ENCODE measurements at places on chromosomes 11 and 22.

GRCh38 chr11:87338046-87338639 lies 300.4 kb downstream of the TMEM135 start:
- H3K27me3 ChIP-seq = no peaks in the 10 kb centered on the region
- H3K4me1 ChIP-seq = no peaks in the 10 kb centered on the region
- peaks cover 7% of the 10 kb centered on the region for H3K36me3 ChIP-seq
- no peak overlapping the region for H3K27ac ChIP-seq
- DNase-seq = no peak

- H3K36me3 ChIP-seq = no peaks in the 10 kb centered on the region
- DNase-seq = peak; percentile 81
- H3K4me3 ChIP-seq = no peak overlapping the region
- H3K27ac ChIP-seq = no peak overlapping the region
These were observed 36.5 kb downstream of the PRDM11 start for GRCh38 chr11:45182902-45183301.

GRCh38 chr11:128496692-128497060 lies 90.7 kb downstream of the ETS1 start:
- H3K27me3 ChIP-seq = no peaks in the 10 kb centered on the region
- no peak for DNase-seq
- no peak overlapping the region for H3K27ac ChIP-seq
- H3K36me3 ChIP-seq = no peaks in the 10 kb centered on the region
- H3K4me1 ChIP-seq = peaks cover 28% of the 10 kb centered on the region

DNA sequence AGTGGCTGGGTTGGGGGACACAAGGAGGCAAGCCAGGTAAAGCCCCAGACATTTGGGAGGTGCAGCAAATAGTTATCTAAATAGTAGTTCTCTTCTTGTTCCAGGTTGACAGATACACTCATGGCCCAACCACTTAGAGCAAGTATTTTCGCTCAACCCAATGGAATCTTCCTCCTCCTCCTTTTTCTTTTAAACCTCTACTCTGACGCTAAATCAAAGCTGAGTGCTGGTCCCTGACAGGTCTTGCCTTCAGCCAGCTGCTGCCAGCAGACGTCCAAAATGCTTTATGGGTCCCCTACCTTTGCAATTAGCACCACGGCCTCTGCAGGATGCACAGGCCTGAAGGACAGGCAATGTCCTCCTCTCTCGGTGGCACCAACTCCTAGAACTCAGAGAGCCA lies 558.5 kb downstream of the MIAT start:
- H3K4me3 ChIP-seq = no peak overlapping the region
- H3K27me3 ChIP-seq = no peaks in the 10 kb centered on the region
- H3K36me3 ChIP-seq = no peaks in the 10 kb centered on the region
- no peak for DNase-seq
- H3K27ac ChIP-seq = no peak overlapping the region

DNA sequence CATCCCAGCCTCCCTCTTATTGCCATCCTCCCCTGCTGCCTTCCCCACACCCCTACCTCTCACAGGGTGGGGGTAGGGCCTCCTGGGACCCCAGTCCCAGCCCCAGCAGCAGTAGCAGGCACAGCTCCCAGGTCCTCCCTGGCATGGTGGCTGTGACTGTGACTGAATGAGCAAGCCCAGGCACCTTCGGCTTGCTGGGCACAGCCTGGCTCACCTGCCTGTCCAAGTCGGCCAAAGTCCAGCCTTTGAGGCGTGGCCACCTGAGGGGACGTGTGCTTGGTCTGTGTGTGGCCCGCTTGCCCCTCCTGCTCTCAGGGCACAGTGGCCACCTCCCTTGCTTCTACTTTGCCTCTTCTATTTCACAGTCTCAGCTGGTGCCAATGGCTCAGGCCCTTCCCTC lies at the start of gene TREH:
Gene TREH, minus strand, starts transcription at position 168 of the 400 bp plus-strand sequence. Its CDS starts 23 bp downstream, at position 145.
- H3K4me3 ChIP-seq = no peak within 1 kb of the TSS
- H3K4me1 ChIP-seq = no peaks in the 10 kb centered on the region
- no peak within 1 kb of the TSS for H3K27ac ChIP-seq
- DNase-seq = no peak
